ENCODE measurements at places on chromosomes 3 and 15.

- DNase-seq: no peak
Measured at GRCh38 chr3:22928216-22929110, 274.7 kb upstream of the UBE2E2 start.

DNA sequence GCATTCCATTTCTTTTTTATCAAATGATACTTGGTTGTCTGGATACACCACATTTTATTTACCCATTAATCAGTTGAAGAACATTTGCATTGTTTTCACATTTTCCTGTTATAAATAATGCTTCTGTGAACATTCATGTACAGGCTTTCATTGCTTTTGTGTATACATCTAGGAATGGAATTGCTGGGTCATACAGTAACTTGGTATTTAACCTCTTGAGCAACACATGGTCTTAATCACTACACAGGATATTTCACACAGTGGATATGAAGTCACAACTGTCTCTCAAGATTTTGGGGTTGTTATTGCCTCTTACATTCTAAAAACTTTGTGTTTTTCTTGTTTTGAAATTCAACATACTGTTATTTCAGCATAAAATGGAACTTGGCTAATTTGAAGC is 48.2 kb downstream of the C3orf85 start:
- no peak for DNase-seq

GRCh38 chr3:57031631-57032541 is 28.6 kb upstream of the SPATA12 start:
- no peak for DNase-seq

DNA sequence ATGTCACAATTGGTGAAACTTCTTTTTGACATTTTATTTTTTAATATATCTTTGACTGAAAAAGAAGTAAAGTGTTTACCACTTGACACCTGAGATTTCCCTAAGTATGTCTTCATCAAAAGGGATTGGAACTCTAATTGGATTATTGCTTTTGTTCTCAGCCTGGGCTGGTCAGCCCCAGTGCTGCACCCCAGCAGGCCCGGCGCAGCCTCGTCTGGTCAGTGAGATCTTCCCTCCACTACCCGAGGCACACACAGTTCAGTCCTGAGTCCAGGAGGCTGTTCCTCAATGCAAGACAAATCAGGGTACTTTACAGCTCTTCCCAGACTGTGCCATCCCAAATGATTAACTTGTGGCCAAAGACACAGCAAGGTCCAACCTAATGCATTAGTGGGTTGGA is 146.9 kb upstream of the SEMA6D start:
- DNase-seq: no peak

GRCh38 chr15:79163395-79163794 is 72.8 kb upstream of the RASGRF1 start:
- DNase-seq: no peak

GRCh38 chr3:189748046-189748445 is 116.9 kb downstream of the TP63 start:
- DNase-seq: no peak

- DNase-seq: no peak
Measured at GRCh38 chr15:86608461-86609205, 529.0 kb downstream of the AGBL1 start.

DNA sequence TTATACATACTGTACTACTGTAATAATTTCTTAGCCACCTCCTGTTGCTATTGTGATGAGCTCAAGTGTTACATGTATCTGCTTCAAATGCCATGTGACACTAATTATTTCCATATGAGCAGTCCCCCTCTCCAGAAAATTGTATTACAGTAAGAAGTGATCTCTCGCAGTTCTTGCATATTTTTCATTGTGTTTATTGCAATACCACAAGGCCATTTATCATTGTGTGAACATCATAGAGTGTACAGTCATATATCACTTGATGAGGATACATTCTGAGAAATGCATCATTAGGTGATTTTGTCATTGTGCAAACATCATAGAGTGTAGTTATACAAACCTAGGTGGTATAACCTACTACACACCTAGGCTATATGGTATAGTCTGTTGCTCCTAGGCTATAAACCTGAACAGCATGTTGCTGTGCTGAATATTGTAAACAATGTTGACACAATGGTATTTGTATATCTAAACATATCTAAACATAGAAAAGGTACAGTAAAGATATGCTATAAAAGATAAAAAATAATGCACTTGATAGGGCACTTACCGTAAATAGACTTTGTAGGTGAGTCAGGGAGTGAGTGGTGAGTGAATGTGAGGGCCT is 189.6 kb upstream of the MLF1 start:
- peak; percentile 69 for DNase-seq

DNA sequence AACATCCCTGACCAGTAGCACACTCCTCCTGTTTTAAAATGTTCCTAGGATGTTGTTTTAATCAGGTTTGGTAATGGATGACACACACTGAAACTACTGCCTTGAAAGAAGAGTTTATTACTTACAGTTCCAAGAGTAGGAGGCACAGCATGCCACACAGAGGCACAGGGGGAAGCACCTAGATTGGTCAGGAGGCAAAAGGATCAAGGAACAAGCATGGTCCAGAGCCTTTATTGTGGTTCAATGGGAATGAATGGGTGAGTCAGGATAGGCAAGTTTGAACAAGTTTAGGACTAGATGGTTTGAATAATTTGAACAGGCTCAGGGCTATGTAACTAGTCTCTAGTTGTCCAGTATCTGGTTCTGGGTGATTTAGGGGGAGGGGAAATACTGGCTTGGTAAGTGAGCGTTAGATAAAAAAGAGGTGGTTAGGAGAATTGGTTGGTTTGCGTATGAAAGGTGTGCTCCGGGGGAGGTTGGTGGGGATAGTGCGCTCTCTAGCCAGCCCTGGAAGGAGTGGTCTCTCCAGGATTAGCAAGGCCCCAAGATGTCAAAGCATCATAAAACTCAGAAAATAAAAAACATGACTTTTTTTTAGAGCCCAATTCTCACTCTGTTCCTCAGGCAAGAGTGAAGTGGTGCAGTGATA is 35.1 kb downstream of the TMOD3 start:
- no peak for DNase-seq

GRCh38 chr15:82847703-82848102 is 38.3 kb downstream of the WHAMM start:
- DNase-seq: no peak

DNA sequence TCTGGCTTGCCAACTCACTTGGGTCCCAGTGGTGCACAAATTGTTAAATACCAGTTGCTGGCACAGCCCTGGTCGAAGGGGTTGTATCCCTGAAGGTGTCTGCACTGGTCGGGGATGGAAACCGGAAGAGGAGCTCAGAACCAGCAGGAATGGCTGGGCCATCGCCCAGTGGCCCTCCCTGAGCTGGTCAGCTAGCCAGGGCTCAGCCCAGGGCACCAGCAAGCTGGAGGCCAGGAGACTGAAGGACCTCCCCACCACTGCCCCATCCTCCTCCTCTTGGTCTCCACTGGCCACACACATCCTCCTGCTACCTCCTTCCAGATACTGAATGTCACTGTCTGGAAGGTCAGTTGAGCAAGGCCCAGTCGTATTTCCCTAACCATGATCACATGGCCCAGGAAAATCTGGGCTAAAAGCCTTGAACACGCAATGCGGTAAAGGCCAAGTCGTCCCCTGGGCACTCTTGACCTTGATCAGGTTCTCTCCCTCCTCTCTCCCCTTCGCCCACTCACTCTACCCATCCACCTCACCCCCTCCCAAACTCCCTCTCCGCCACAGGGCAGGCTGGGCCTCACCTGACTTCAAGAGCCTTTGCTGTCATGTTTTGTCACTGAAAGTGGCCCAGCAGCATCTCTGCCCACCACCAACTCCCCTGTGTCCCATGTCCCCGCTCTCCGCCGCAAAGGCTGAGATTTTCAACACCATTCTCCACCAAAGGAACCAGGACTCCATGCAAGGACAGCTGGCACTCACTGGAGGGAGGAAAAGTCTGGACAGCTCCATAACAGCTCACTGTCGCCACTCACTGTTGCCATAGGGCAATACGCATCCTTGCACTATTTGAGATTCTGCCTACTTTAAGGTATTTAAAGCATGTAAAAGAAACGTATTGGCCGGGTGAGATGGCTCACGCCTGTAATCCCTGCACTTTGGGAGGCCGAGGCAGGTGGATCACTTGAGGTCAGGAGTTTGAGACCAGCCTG is 12.1 kb downstream of the ZDHHC19 start:
- no peak for DNase-seq

GRCh38 chr3:172155897-172156585 is 116.7 kb downstream of the FNDC3B start:
- DNase-seq: no peak

GRCh38 chr3:39011191-39011736 is 40.5 kb downstream of the SCN11A start:
- DNase-seq: no peak

DNA sequence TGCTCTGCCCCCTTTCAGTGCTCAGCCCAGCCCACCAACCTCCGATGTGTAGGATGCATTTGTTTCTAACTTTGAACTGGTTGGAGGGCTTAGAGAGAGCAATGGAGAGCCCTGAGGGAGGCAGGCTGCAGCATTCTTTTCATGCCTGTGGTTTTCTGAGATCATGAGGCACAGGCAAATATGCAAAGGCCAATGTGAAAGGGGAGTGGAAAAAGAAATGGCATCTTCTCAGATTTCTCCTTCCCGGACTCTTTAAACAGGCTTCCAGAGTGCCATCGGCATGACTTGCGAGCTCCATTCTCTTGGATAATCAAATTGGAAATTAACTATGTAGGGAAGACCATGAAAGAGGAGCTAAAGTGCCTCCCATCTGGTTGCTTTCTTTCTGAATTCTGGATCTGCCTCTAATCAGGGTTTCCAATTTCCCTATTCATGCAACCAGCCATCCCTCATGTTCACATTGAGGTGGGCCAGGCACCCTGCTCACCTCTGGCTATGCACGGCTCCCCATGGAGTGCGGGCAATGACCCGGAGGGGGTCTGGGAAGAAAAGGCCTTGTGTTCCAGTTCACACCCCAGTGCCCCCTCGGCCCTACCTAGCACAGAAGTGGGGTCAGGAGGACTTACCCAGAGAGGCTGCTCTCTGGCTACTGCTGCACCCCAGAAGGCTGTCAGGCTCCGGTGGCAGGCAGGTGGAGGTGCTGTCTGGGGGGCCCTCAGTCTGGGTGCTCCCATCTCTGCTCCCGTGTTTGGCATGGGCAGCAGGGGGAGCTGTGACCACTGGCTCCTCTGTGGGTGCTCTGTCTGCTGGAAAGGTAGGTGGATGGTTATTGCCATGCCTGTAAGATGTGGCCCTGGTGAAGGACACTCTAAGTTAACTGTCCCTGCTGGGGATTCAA is 16.1 kb downstream of the AMOTL2 start:
- DNase-seq: peak; percentile 98

DNA sequence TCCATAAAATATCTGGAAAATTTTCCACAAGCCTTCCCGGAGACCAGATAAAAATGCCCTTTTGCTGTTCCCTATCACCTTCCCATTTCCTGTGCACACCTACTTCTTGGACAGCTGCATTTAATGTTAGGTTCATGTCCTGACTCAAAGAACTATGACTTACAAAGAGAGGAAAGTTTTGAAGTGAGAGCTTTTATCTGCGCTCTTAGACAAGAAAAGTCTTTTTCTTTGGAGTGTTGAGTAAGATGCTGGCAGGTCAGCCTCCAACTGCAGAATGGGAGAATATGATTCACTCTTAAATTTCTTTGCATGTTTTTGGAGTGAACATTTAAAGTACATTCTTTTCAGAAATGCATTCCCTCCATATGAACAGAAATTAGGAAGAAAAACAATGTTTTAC is 147.3 kb upstream of the DPH6 start:
- DNase-seq: peak; percentile 4

DNA sequence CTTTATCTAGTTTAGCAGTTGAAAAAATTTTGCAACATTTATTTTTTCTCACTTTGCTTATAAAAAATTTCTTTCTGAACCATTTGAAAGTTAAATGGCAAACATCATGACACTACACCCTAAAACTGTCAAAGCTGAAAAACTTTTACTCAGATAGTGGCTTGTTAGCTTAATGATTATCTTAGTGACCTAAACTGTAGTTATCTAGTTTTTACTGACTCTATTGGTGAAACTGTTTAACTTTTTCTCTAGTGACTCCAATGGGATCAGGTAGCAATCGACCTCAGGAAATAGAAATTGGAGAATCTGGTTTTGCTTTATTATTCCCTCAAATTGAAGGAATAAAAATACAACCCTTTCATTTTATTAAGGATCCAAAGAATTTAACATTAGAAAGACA is 13.3 kb downstream of the FBXO22 start:
- no peak for DNase-seq

GRCh38 chr3:126159476-126159875 is 20.9 kb downstream of the ALDH1L1 start:
- DNase-seq: no peak

DNA sequence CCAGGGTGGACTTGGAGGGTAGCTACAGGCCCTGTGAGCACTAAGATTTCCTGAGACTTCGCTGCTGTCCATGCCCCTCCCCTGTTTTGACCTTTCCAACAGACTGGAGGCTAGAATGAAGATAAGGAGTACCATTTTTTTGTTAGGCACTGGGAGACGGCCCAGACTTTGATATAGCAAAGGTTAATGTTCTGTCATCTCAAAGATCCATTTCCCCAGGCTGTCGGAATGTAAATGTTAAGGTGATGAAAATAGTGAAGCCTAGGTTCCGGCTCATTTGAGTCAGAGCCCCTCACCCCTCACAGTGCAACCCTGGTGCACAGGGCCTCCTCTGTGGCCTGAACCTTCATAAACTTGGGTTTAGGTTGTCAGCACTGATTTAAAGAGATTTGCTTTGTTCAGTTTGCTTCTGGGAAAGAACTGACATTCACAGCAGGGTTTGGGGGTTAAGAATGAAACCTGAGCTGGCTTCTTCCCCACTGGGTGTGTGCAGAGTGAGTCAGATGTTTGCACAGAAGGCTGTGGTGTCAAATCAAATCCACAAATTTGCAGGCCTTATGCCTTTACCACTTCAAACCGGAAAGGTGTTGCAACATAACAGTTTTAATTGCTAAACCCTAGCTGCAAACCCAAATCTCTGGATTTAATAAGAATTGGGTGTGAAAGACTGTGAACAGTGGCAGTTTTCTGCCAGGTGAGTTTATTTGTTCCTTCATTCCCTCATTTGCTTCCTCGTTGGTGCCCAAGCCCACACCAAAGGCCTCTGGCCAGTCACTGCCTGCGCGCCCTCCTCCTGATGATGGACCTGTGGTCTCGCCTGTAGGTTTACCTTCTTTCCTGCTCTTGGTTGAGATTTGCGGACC is 20.6 kb upstream of the KCTD6 start:
- peak; percentile 81 for DNase-seq

- no peak for DNase-seq
Measured at GRCh38 chr3:9175421-9175820, 74.0 kb downstream of the SRGAP3 start.

DNA sequence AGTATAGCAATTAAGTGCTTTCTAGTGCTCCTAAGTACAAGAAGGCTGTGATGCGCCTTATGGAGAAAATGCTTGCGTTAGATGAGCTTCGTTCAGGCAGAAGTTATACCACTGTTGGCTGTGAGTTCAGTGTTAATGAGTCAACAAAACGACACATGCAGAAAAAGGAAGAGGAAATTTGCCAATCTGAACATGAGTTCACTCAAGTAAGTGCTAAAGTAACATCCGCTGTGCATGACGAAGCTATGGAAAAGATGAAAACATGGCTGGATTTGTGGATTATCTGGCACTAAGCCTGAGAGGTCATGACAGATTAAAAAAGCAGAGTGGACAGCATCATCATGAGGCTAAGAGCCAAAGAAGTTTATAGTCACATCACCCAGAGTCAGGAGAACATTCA is 36.9 kb downstream of the SH3BP5 start:
- no peak for DNase-seq

- no peak for DNase-seq
Measured at GRCh38 chr15:74136540-74136813, 6.1 kb downstream of the ISLR2 start.

- DNase-seq: peak; percentile 66
Measured at GRCh38 chr3:9875448-9875847, 4.6 kb downstream of the CIDEC start.

GRCh38 chr3:148739720-148740119 is 42.0 kb downstream of the AGTR1 start:
- peak; percentile 3 for DNase-seq

Measured in fibroblast of gingiva (primary cell).